Regular cardiac myocyte (primary cell): ENCODE measurements at places on chromosomes 11 and 22. TPM values are rescaled to one million over a fixed set of nuclear protein-coding genes. Genes with fewer than 3 reads are reported as not detected.

The KRTAP5-2 gene
- not detected in 2 replicates for total RNA-seq

The LYVE1 gene
- 1.5 and 4.8 TPM in 2 replicates for total RNA-seq

The GAS2 gene
- total RNA-seq = 2.3 and 3.4 TPM in 2 replicates

The ZNF70 gene
- 3.1 and 4.0 TPM in 2 replicates for total RNA-seq

The ABTB2 gene
- 2.8 and 3.1 TPM in 2 replicates for total RNA-seq

The ADAMTS15 gene
- total RNA-seq = 13.5 and 29.1 TPM in 2 replicates
